ENCODE measurements at places on chromosomes 11 and 22.

- DNase-seq = no peak
Observed at GRCh38 chr11:108402241-108402640, 65.1 kb downstream of the C11orf65 start.

DNA sequence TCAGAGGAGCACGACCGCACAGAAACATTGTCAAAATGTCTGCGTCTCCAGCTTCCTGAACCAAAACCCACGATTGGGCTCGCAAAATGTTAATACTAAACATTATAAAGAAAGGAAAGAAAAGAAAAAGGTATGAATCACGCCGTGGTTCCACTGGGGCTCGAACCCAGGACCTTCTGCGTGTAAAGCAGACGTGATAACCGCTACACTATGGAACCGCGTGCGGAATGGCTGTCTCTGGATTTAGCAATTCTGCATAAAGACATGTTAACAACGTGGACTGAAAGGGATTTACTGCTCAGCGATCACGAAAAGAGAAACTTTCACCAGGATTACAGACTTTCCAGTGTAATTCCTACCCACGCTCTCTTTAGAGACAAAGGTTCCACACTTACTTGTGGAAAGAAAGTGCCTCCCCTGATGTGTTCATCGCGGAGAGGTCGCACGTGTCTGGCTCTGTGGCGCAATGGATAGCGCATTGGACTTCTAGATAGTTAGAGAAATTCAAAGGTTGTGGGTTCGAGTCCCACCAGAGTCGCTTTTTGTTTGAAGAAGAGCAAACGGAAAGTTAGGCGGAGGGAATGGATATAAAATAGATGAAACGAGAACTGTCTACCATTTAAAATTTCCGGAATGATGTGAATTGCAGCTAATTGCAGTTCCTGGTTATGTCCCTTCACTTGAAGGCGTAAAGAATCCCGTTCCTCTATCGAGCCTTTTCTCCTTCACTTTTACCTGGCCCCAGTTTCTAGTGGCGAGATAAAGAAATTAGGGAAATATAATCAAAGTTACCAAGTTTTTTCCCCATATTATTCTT lies 39.7 kb downstream of the OR4D9 start:
- peak; percentile 81 for DNase-seq

DNA sequence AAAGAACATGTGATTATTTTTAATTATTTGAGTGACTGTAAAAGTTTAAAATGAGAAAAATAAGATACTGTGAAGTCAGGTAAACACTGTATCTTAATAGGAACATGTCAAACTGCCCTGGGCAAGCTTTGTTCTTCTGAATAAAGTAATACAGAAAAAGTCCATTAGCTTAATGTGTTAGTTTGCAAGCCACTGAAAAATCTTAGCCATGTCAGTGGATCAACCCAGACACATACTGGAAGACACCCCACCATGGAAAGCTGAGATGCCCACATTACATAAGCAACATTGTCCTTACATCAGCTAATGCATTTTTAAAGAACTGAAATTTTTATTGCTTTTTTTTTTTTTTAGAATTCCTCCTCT lies 155.2 kb downstream of the BBOX1 start:
- DNase-seq = no peak

DNA sequence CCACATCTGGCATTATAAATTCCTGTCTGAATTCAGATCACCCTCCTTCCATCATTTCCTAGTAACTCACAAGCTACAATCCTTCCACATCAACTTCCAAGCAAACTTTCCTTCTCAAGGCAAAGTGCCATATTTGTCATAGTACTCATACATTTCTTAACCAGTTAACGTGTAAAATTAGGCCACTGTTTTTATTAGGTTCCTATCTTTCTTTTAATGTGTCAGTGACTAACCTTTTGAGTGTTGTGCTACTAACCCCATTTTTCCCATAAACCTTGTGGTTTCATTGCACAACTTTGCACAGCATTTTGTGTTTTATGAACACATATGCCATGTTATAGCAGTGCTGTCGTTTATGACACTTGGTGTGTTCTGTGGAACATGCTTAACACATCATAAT lies 90.1 kb downstream of the KIF18A start:
- DNase-seq = no peak

DNA sequence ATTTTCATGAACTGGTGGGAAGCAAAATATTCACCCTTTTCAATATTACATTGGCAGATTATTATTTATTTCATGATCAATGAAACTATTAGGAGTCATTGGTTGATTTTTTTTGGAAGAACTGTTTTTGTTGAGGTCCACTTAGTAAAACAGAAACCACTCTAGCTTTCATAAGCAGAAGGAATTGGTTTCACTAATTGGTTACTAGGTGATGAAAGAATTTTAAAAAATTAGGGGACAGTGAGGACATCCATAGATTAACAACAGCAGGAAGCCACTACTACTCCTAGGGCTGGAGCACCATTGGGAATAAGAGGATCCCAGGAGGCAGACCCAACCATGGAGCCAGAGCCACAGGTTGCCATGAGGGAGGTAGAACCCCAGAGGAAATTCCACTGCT lies 74.4 kb upstream of the KCNA4 start:
- no peak for DNase-seq

DNA sequence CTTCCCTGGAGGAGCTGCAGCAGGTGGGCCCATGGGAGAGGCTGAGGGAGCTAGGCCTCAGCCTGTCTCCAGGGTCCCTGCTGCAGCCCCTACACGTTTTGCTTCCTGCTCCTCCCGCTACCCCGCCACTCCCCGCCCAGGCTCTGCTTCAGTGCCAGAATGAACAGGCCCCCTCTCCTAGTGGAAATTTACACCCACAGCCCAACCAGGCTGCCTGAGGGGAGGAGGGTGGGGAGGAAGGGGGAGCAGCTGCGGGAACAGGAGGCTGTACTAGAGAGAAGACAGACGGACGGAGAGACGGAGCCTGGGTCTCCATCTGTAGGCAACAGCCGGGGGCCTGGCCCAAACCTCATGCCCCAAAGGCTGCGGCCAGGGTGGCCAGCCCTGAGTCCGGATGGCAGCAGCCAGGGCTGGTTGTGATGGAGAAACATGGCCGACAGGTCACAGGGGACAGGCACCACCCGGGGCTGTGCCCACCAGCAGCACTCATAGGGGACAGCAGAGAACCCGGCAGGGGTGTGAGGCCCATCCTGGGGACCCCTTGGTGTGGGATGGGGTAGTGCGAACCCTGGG lies 20.6 kb downstream of the FLRT1 start:
- DNase-seq = no peak

DNA sequence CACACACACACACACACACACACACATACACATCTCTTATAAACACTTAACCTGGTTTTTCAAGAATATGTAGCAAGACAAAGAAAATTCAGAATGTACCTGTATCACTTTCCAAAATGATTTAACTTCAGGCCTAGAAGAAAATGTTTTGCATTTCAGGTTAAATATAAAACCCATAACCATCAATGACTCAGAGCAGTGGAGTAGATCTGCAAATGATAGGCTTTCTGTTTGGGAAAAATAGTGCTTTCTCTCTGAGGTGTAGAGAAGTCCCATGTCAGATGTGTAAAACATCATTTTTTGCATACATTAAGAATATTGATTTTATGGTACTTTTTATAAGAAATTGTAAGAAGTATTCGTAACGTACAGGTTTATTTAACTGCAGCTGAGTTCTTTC lies 116.9 kb downstream of the STK33 start:
- no peak for DNase-seq

GRCh38 chr11:94396282-94396681 lies 4.9 kb downstream of the GPR83 start:
- no peak for DNase-seq

- no peak for DNase-seq
Observed at GRCh38 chr22:33426451-33426850, 368.3 kb upstream of the SYN3 start.

- DNase-seq = no peak
Observed at GRCh38 chr22:22687638-22688500, 43.5 kb downstream of the GGTLC2 start.

- DNase-seq = no peak
Observed at GRCh38 chr11:11565636-11566035, 56.2 kb downstream of the GALNT18 start.

- no peak for DNase-seq
Observed at GRCh38 chr11:4049006-4049405, 45.6 kb upstream of the RRM1 start.

DNA sequence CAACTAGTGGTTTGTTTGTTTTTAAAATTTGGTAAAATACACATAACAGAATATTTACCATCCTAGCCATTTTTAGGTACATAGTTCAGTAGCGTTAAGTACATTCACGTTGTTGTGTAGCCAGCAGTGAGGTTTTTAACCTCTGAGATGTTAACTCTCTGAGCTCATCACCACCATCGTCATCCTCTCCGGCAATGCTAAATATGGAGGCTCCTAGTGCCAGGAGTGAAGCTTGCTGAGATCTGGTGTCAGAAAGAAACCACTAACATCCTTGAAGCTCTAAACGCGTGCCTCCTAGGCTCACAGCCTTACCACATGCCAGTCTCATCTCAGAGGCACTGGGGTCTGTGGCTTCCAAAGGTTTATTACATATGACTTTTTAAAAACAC lies 330.2 kb upstream of the B3GAT1 start:
- no peak for DNase-seq

DNA sequence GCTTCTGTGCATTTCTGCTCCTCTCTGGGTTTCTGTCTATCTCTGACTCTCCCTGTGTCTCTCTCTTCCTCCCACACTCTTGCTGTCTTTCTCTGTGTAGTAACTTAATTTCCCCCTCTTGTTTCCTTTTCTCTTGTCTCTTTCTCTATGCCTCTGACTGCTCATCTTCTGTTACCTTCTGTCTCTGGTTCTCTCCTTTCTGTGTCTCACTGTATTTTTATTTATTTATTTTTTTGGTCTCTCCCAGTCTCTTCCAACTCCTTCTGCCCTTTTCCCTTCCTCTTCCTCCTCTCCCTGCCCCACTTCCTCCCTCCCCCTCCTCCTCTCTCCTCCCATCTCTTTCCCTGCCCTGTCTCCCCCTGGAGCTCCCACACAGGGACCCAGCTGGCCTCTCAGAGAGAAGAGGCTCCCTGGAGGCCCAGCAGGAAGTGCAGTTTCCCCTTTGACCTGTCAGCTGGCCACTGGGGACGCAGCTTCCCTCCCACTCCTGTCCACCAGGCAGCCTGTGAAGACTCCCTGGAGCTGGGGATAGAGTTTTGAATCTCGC lies 38.3 kb upstream of the MYH9 start:
- DNase-seq = no peak

DNA sequence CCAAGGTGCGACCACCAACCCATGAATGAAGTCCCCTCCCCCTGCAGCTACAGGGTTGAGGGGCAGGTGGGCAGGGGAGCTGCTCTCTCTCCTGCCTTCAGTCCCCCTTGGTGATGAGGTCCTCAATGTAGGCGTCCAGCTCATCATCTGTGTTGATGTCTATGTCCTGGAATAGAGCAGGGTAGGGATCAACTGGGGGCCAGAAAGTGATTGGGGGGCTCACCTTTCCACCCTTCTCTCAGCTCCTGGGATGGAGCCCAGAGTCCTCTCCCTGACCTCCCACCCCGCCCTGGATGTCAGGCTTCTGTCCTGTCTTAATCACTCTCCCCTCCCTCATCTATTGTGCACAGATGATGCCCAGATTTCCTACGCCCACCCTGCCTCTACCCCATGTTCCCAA lies 41.9 kb downstream of the MORC2 start:
- DNase-seq = no peak

DNA sequence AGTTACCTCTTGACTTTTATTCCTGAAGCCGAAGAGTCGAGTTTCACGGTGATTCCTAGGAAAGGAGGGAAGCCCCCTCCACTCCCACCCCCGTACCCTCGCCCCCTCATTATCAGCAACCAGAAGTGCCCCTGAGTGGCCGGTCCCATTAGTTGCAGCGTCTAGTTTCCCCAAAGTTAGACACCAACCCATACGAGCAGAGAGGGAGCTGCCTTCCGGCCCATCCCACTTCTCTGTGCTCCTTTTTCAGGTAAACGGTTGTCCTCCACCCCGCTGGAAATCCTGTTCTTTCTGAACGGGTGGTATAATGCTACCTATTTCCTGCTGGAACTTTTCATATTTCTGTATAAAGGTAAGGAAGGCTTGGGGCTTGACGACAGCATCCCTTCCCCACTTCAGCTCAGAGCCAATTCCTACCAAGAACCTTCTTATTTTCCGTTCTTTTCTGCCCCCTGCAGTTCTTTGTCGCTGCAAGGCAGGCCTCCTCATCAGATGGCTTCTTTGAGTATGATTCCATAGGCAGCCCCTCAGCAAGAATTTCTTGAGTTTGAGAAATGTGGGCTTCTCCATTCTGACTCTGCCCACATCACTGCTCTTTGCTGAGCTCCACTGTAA lies 701 bp downstream of the TMEM216 start:
- DNase-seq = no peak

GRCh38 chr11:131307506-131307905 lies 62.9 kb upstream of the NTM start:
- no peak for DNase-seq

DNA sequence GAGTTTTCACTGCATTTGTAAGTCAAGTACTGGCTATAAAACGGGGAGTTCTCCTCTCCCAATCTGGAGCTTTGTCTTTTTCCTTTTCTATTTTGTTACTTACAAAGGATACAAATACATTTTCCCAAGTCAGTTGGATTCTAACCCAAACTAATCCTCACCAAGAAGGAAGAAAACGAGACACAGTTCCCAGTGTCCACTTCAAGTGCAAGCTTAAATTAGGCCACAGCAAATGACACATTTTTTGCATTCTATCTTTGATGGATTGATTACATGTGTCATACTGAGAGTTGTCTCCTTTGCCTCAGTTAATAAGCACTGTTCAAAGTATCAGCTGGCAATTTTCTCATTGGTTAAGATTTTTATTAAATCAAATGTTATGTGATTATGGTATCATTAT lies 296.7 kb upstream of the ANO5 start:
- no peak for DNase-seq
